Fibroblast of the aortic adventitia (primary cell): ENCODE measurements at places on chromosomes 1 and 21. TPM values are rescaled to one million over a fixed set of nuclear protein-coding genes. Genes with fewer than 3 reads are reported as not detected.

The SLC6A9 gene
- 6.8 and 25.9 TPM in 2 replicates for total RNA-seq

The MYBPH gene
- 0.08 TPM in 1 of 2 replicates, not detected in the other for total RNA-seq

The AK4 gene
- 10.6 and 20.0 TPM in 2 replicates for total RNA-seq

The CDC73 gene
- 33.4 and 174 TPM in 2 replicates for total RNA-seq

The ADGRL4 gene
- total RNA-seq, result 12.3 and 139 TPM in 2 replicates

The RGSL1 gene
- not detected in 2 replicates for total RNA-seq

The BGLAP gene
- 0.18 TPM in 1 of 2 replicates, not detected in the other for total RNA-seq

The ARHGAP29 gene
- 32.5 and 77.2 TPM in 2 replicates for total RNA-seq

The KIF21B gene
- under 0.01 TPM in 1 of 2 replicates, not detected in the other for total RNA-seq

The PGLYRP3 gene
- total RNA-seq, result not detected in 2 replicates

The OPRD1 gene
- not detected in 2 replicates for total RNA-seq

The FNDC7 gene
- total RNA-seq, result under 0.01 TPM in 1 of 2 replicates, not detected in the other

The SLC22A15 gene
- 4.2 and 7.2 TPM in 2 replicates for total RNA-seq

The KCNH1 gene
- not detected in 2 replicates for total RNA-seq

The FTCD gene
- total RNA-seq, result 0.25 and 0.27 TPM in 2 replicates

The PKLR gene
- not detected in 2 replicates for total RNA-seq

The RPTN gene
- total RNA-seq, result not detected in 2 replicates

The B3GALT6 gene
- total RNA-seq, result 24.7 and 37.1 TPM in 2 replicates

The SFN gene
- total RNA-seq, result 1.1 TPM in 1 of 2 replicates, not detected in the other

The LMX1A gene
- not detected in 2 replicates for total RNA-seq

The FAM163A gene
- not detected in 2 replicates for total RNA-seq

The SYDE2 gene
- 5.2 and 6.5 TPM in 2 replicates for total RNA-seq

The VPS13D gene
- total RNA-seq, result 32.5 and 37.5 TPM in 2 replicates

The CSF3R gene
- total RNA-seq, result not detected in 2 replicates

The RIPPLY3 gene
- not detected in 2 replicates for total RNA-seq

The AHDC1 gene
- 14.6 and 19.1 TPM in 2 replicates for total RNA-seq

The PCP4 gene
- total RNA-seq, result not detected in 2 replicates

The CCDC181 gene
- 1.4 and 3.1 TPM in 2 replicates for total RNA-seq
